ENCODE measurements at places on chromosomes 7 and 10.

- DNase-seq, result no peak
Measured at GRCh38 chr7:128108641-128109423, 77.6 kb upstream of the LRRC4 start.

- DNase-seq, result no peak
Measured at GRCh38 chr7:29900745-29901144, 88.9 kb downstream of the SCRN1 start.

DNA sequence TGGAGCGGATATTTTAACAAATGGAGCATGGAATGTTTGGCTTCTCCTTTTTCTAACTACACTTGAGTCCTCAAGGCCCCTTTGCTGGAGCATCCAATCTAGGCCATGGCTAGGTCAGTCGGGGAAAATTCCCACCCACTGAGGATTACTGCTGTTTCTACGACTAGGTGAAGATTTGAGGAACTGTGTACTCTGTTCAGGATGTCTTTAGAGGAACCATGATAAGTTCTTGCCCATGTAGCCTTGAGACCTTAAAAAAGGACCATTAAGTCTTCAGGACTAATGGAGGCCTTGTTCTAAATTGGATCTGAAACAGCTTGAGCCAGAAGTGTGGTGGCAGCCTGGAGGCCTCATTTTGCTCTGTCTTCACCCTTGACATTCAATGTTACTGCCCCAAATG, 6.2 kb downstream of the AGK start:
- DNase-seq, result no peak

DNA sequence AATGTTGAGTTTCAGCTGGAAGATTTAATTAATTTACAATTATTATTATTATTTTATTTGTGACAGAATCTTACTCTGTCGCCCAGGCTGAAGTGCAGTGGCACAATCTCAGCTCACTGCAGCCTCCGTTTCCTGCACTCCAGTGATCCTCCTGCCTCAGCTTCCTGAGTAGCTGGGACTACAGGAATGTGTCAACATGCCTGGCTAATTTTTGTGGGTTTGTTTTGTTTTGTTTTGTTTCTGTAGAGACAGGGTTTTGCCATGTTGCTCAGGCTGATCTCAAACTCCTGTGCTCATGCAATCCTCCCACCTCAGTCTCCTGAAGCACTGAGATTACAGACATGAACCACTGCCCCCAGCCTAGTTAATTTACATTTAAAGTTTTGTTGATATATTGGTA, 93.8 kb upstream of the MEOX2 start:
- DNase-seq, result no peak

GRCh38 chr10:69359148-69359547, 57.6 kb downstream of the TACR2 start:
- DNase-seq, result no peak

- DNase-seq, result no peak
Measured at GRCh38 chr10:8066797-8067196, 12.3 kb downstream of the GATA3 start.

- no peak for DNase-seq
Measured at GRCh38 chr7:4190010-4190981, 491.8 kb upstream of the FOXK1 start.

- no peak for DNase-seq
Measured at GRCh38 chr10:5892007-5892406, 2.0 kb downstream of the FBH1 start.

GRCh38 chr7:139047970-139048369, 12.1 kb upstream of the ZC3HAV1L start:
- DNase-seq, result no peak

Data from stimulated activated CD4-positive, alpha-beta T cell treated with anti-CD3 and anti-CD28 coated beads, TNF-alpha, amount 100 ng/mL, for 1 hour (primary cell).